ENCODE measurements at places on chromosomes 4 and X. TPM values are rescaled to one million over a fixed set of nuclear protein-coding genes. Genes with fewer than 3 reads are reported as not detected.

Gene NLRP2B
- polyA plus RNA-seq: not detected

Gene CLTRN
- 0.17 TPM for polyA plus RNA-seq

Gene GPR34
- 0.24 TPM for polyA plus RNA-seq

Gene RTL3
- not detected for polyA plus RNA-seq

Gene TENM3
- polyA plus RNA-seq: not detected

Gene VCX
- not detected for polyA plus RNA-seq

Gene FAM47A
- polyA plus RNA-seq: not detected

Gene ASMT
- 0.19 TPM for polyA plus RNA-seq

Gene GYG2
- polyA plus RNA-seq: not detected

Gene GUCY1B1
- polyA plus RNA-seq: not detected

Gene AFM
- not detected for polyA plus RNA-seq

Gene TSPAN6
- polyA plus RNA-seq: 4.2 TPM

Gene PDLIM3
- not detected for polyA plus RNA-seq

Gene DCAF12L2
- polyA plus RNA-seq: not detected

Gene DKK2
- not detected for polyA plus RNA-seq

Data from CD4-positive, CD25-positive, alpha-beta regulatory T cell (primary cell).